ENCODE measurements at places on chromosomes 7 and 10. TPM values are rescaled to one million over a fixed set of nuclear protein-coding genes. Genes with fewer than 3 reads are reported as not detected.

The MPLKIP gene
- total RNA-seq = 9.4 TPM

The PRSS37 gene
- not detected for total RNA-seq

The CPVL gene
- 24.8 TPM for total RNA-seq

The TMEM130 gene
- 2.3 TPM for total RNA-seq

The SPDYE6 gene
- total RNA-seq = not detected

The ZNF365 gene
- 0.13 TPM for total RNA-seq

The NPY gene
- 13.6 TPM for total RNA-seq

The ERVW-1 gene
- 0.40 TPM for total RNA-seq

The EVX1 gene
- total RNA-seq = not detected

The CLRN3 gene
- total RNA-seq = 0.09 TPM

The ANKRD1 gene
- 25.6 TPM for total RNA-seq

The C10orf53 gene
- not detected for total RNA-seq

Data from muscle of leg (tissue), 16 donors.